ENCODE measurements at places on chromosomes 1 and 21. TPM values are rescaled to one million over a fixed set of nuclear protein-coding genes. Genes with fewer than 3 reads are reported as not detected.

DNA sequence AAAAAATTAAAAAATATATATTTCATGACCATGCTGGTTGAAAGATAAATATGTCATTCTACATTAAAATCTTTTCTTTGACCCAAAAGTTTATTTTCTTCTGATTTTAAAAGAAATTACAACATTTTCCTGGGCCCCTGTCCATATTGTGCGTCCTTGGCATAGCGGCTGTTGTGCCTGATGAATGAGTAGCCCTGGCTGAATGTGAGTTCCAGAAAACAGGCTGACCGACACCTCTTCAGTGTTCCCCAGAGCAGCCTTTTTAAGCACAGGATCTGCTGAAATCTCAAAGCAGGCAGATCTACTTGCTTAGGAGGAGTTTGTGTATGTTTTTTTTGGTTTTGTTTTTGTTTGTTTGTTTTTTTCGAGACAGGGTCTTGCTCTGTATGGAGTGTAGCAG is 19.7 kb downstream of the KIAA1614 start:
- no peak overlapping the region for H3K27ac ChIP-seq
- no peak for DNase-seq
- H3K4me3 ChIP-seq = no peak overlapping the region
- H3K27me3 ChIP-seq = no peaks in the 10 kb centered on the region
- no peaks in the 10 kb centered on the region for H3K36me3 ChIP-seq
- H3K4me1 ChIP-seq = peaks cover 3% of the 10 kb centered on the region

DNA sequence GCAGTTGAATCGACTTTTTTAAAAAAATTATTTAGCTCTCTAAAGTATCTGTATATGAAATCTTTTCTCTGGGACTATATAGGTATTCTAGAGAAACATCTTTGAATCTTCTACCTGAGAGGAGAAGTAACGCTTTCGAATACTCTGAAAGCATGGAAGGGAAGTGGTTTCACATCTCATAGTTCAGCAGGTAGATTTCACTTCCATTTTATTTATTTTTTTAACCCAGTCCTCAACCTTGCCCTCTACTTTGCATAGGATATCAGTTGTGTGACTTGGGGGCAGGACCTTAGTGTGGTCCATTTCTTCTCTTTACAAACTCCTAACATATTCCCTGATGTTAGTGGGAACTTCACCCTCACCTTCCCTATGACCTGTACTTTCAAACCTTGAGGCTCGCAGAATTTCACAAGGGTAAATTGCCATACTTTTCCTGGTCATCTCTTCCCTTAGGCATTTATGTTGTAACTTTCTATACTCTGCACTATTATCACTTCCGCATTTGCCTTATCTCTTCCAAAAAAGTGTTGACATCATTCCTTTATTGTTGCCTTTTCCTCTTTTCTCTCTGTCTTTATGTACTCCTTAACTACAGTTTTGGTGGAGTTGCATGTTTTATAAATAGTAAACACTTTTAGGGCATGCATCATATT is 1208.5 kb upstream of the ADGRL4 start:
- H3K36me3 ChIP-seq = no peaks in the 10 kb centered on the region
- H3K27me3 ChIP-seq = no peaks in the 10 kb centered on the region
- no peak for DNase-seq
- H3K27ac ChIP-seq = no peak overlapping the region
- H3K4me3 ChIP-seq = no peak overlapping the region

The ITGB2 gene
- 210 TPM for total RNA-seq

The RPTN gene
- not detected for total RNA-seq

Measured in activated T-helper 2 cell treated with anti-CD3 and anti-CD28 coated beads, Interferon-gamma antibody, Interleukin-2, Interleukin-4, amounts not matched to agents 10 μg/mL and 5 μg/mL and 100 μg/mL, durations not matched to agents 14 hours and 24 hours and 36 hours (primary cell).